ENCODE measurements at places on chromosomes 4 and X.

DNA sequence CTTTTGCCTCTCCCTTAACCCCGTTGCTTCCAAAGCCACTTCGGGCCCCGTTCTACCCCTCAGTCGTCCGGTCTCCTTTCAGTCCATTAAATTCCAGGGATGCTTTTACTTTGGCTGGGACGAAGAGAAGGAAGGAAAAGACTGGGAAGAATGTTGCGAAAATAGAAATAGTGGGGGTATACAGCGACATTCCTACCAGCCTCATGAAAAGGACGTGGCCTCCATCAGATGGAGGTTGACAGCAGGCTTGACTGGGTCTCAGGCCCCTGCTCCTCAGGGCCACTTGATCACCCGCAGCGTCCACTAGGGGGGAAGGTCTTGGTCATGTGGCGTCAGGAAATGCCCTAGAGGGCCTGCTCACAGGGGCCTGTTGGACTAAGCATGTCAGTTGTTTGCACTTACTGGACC lies 657 bp upstream of the ANKRD50 start:
- DNase-seq: no peak

- no peak for DNase-seq
Measured at GRCh38 chr4:113695328-113696169, 66.0 kb downstream of the CAMK2D start.

DNA sequence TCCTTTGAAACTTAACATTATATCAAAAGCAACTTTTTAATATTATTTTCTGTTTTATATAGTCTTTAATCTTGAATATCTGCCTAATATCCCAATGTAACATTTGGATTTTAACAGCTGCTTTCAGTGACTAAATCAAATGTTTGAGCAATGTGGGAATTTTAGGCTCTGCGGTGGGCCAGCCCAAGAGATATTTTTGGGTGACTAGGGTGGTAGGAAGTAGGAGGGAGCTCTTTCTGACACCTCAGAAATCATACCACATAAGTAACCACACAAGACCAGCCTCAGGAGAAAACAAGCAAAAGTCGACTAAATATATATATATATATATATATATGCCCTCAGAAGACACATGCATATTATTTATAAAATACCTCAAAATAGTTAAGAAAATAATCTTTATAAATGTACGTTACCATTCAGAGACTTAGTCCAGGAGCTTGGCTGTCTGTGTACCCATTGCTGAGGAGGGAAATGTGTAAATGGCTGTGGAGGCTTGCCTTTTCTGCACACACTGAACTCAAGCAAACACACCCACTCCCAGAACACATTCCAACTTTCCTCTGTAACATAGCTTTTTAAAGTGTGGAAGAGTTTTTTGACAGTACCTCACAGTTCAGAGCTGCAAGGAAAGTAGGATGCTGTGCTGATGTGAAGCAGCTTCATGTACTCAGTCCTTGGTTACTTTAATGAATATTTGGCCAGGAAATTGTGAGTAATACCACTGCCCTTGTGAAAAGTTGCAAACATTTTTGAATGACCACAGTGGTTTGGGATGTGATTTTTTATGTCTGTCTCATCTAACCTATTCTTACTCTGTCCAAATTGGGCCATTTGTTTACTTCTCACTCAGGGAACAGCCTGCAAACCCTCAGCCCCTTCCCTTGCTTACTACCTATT lies at the start of gene RTL3:
Gene RTL3 (minus strand): TSS at position 484 of the 900 bp plus-strand sequence. CDS start 908 bp downstream, outside the sequence.
- no peak for DNase-seq

GRCh38 chr4:14315129-14315528 lies 687.2 kb upstream of the CPEB2 start:
- no peak for DNase-seq

DNA sequence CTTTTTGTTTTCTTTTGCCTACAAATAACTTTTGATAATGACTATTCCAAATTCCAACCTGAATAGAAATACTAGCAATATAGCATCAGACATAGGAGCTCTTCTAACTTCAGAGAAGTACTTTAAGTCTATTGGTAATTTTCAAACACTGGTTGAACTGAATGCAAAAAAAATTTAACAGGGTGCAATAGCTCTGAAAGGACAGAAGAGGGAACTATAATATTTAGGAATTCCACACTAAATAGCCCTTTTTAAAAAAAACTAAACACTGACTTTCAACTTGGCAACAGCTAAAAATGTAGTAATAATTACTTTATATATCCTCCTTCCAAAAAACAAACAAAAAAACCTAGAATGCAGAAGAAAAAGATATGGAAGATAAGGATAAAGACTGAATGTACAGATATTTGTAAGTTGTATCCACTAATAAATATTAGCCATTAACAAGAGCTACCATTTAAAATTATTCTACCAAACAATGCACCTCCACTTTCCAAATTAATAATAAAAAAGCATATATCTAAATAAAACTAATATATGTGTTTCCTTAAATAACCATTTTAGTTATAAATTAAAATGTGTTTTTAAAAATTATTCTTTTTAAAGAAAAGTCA lies 81.4 kb downstream of the FBXW7 start:
- DNase-seq: no peak

GRCh38 chr4:38255572-38255971 lies 295.4 kb downstream of the PTTG2 start:
- DNase-seq: no peak

GRCh38 chr4:24863799-24864198 lies 49.0 kb downstream of the CCDC149 start:
- DNase-seq: no peak

DNA sequence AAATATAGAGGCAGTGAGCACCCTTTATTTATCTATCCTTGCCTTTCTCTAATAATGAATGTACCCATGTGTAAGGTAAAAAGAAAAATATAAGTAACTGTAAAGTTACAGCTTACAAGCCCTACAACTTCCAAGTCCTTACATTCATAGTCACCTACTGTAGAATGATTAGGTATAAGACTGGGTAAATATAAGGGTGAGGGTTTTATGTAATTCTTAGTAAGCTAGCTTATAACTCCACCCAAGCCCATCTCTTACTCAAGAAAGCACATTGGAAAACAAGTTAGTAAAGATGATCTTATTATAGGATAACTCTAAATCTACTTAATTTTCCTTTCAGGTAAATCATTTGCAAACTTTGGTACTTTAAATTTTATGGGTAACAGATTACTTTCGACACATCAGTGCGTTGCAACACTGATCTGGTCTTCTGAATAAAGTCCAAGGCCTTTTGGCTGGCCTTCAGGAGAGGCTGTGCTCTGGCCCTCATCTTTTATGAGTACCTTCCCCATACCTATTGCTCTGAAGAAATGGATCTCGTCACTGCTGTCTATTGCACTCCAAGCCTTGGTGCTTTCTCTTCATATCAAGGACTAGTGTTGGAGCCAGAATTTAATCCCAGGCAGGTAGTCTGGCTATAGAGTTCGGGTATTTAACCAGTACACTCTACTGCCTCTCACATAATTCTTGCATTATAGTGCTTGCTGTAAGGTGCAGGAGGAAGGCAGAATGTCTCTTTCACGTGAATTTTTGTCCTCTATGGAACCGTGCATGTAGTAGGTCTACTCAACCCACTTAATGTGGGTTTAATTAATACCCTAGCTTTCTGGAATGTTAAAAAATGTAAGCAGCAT lies 443.6 kb upstream of the AR start:
- no peak for DNase-seq

GRCh38 chr4:140004549-140004895 lies 149.5 kb downstream of the MAML3 start:
- no peak for DNase-seq

DNA sequence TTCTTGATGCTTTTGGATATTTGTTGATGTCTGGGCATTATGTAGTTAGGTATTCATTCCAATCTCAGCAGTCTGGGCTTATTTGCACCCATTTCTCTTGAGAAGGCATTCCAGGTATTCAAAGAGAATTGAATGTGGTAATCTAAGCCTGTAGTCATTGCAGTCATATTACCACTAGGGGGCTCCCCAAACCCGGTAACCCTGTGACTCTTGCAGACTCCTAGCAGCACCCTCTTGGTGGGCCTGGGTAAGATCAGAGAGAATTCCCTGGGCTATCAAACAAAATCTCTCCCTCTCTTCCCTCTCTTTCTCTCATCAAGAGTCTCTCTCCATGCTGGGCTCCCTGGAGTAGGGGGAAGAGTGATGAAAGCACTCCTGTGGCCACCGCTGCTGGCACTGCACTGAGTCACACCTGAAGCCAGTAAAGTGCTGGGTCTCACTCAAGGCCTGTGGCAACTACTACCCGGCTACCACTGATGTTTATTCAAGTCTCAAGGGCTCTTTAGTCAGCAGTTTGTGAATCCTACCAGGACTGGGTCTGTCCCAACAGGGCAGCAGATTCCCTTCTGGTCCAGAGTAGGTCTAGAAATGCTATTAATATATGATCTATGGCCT lies 187.7 kb upstream of the NUDT10 start:
- peak; percentile 1 for DNase-seq

DNA sequence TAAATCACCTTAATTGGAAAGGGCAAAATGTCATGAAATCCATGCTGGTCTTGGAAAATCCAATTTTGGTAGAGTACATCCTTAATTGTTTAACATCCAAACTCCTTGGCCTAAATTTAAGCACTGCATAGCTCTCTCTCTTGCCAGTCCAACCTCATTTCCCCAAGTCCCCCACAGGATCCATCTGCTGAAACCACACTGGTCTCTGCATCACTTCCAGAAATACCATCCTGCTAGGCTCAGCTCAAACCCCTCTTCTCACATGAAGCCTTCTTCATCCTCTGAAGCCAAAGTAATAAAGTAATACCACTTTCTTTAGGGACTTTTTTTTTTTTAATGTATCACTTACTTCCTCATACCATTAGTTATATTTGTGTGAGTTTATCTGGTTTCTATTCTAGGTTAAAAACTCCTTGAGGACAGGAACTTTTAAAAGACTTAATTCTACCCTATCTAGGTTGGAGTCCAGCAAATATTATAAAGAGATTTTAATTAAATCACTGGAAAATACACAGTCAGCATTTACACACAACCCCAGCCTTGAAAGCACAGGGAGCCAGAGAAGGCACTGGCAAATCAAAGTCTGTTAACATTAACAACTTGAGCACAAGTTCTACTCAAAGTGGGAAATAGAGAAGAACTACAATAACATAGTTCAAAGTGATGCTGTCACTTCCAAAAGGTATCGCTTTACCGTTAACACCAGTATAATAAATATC lies 16.7 kb upstream of the KLF3 start:
- DNase-seq: no peak

GRCh38 chrX:45758738-45759397 lies 558.2 kb upstream of the DIPK2B start:
- no peak for DNase-seq

GRCh38 chr4:164949448-164950143 lies 27.9 kb downstream of the TRIM61 start:
- DNase-seq: no peak

GRCh38 chrX:29952016-29952415 lies 263.3 kb upstream of the MAGEB2 start:
- DNase-seq: no peak

- DNase-seq: no peak
Measured at GRCh38 chr4:92580816-92581215, 277.1 kb downstream of the GRID2 start.

GRCh38 chrX:71949844-71950445 lies 39.3 kb downstream of the NHSL2 start:
- no peak for DNase-seq
